ENCODE measurements at places on chromosomes 11 and 22.
A peak's percentile ranks its signal among the peaks of the same experiment; 100 is the strongest.

- no peak for DNase-seq
These were observed at the start of gene CECR2 for GRCh38 chr22:17369439-17370025. TSS of gene CECR2 (plus strand) at chr22:17369460. CDS start at chr22:17369784, 324 bp downstream.

DNA sequence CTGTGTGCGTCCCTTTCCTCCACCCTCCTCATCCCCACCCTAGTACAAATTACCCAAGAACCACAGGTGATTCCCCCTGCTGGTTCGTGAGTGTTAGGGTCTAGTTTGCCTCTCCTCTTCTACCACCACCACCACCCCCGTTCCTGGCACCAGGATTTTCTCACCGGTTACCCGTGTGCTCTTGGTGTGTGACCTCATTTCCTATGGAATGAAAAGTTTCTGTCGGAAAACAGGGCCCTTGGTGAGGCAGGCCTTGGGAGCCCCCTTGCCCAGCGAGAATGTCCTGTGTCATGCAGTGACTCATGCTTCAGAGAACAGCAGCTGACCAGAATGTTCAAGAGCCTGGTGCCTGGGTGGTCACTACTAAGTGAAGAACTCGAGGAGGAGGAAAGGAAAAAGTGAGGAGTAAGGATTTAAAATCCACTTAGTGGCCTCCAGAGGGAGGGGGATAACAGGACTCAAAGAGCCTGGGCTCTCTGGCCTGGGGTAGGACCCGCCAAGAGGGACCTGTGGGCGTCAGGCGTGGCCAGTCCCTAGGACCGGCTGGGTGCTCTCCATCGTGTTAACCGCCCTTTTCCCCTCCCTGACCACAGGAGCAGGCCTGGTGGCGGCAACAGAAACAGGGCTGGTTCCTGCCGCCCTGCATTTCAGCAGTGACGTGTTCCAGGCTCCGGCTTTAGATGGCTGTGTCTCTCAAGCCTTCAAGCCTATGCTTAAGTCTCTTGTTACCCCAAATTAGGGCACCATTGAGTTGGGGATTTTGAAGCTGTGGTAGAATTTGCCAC lies 30.2 kb downstream of the C22orf31 start:
- no peak for DNase-seq

DNA sequence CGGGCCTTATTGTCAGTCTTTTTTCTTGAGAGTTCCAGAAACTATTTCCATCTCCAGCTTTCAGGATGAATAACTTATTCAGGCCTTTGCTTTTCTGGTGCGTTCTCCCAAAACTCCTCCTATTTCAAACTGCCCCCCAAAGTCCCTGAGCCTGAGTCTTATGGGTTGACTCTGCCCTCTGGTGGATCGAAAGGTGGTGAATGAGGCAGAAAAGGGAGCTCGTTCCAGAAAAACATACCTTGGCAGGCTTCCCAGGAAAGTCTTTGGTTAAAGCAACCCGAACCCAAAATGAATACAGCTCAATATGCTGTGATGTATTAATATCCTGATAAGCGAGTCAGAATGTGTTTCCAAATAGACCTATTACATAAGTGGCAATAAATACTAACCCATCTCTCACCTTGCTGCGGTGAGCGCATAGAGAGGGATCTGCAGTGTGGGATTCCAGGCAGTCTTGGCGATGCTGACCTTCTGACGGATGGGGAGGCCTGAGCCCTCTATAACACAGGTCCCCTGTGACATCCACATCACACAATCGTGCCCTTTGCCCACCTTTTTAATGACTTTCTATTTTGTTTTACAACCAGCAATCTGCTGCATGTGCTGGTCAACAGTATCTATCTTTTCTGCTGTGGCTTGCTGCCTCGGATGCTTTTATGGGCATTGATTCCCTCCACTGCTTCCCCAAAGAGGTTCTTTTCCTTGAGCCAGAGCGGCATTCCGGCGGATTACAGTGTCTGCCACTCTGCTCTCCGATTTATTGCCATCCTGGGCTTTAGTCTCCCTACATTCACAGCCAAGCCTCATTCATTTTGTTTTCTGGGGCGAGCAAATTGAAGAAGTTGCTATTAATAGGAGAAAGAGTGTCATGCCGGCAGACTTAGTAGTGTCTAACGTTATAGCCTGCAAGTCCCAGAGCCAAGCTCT lies 756.8 kb downstream of the NTM start:
- peak; percentile 30 for DNase-seq

- no peak for DNase-seq
These were observed 23.3 kb upstream of the TMPRSS5 start for GRCh38 chr11:113729456-113729855.

DNA sequence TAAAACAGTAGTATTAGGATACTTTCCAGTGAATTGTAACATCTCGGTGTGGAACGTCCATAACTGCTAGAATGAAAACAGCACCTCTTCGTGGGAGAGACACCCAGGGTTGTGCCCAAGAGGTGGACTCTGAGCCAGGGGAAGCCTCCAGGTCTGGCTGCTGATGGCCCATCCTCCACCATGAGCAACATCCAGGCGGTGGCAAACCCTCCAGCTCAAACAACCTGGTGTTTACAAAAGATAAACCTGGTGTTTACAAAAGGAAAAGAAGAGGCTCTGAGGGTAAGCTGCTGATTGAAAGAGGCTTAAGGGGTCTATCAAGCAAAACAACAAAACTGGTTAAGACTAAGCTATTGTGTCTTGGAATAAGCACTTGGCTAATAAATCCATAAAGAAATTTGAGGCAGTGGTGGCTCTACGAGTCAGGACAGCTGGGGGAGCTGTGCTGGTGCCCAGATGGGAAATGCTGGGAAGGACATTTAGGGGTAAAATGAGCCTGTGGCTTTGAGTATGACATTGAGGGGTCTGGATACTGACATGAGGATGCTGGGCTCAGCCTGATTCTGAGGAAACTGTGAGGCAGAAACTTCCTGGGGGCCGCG lies 909.0 kb downstream of the BRD1 start:
- DNase-seq: peak; percentile 52

GRCh38 chr11:74418509-74418895 lies 20.3 kb upstream of the PGM2L1 start:
- DNase-seq: no peak

DNA sequence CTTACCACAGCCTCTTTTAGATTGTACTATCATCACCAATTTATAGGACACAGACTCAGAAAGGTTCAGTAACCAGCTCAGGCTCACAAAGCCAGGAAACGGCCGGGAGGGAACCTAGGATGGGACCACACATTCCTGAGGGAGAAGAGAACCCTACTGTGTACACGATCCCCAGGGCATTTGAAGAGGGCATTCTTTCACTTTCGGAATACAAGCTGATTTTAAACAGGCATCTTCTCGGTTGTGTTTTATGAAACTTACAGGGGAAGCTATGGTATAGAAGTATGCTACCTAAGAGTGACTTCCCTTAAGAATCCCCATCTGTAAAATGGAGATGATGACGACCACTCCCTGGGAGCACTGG lies 19.0 kb downstream of the SMCO4 start:
- DNase-seq: no peak

DNA sequence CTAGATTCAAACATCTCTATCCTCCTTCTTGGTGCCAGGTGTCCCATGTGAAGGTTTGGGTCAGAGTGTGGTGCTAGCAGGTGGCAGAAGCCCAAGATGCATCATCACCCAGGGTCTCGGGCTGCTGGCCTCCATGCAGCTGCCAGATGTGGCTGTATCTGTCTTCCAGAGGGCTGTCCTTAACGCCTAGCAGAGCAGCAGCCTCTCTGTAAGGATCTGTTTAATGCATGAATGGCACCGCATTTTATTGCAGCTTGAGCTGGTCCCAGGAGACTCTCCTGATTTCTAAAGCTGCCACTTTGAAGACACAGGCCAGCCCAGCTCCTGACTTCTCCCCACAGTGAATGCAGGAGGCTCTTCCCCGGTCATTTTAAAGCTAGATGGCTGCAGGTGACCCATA lies 26.3 kb downstream of the SLC1A2 start:
- no peak for DNase-seq

GRCh38 chr11:92964471-92964870 lies 5.0 kb upstream of the MTNR1B start:
- DNase-seq: peak; percentile 54

DNA sequence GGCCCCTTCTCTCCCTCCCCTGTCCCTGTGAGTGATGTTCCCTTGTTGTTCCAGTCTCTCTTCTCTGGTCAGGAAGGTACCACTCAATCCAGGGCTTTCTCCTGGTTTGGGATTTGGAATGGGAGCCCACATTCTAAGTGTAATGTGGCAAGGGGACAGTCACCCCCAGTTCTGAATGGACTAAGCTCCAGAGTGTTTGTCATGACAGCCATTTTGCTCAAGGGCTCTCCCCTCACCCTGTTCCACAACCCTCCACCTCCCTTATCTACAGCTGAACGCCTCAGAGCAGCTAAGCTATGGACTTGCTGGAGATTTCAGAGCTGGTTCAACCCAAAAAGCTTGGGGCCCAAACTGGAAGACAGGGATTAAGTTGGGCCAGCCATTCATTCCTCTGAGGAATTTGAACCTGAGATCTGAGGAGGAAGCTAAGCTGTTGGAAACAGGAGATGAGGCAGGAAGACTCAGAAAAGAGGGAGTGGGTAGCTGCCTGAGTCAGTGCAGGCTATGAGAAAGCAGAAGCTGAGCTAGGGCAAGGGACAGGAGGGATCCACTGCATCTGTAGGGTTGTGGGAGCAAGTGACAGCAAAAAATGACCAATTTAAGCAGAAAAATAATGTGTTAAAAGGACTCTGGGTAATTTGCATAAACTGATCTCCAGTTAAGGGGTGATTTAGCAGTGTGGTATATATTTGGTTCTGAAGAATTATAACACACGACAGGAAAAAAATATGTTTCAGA lies 22.9 kb upstream of the FCHSD2 start:
- DNase-seq: no peak

DNA sequence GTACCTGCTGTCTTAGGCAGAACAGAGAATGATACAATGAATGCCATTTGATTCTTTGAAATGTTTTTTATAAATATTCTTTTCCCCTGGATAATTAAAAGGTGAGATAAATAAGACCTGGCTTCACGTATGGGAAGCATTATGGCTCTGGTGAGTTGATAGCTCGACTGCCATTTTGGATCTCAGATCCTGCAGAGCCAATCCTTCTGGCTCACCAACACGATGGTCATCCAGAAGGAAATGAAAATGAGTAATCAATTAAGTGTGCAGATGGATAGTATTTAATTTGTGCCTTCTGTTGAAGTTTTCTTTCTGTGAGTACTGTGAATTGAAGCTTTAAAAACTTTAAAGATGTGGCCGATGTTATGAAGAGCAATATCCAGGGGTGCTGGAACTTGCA lies 2.7 kb downstream of the TNRC6B start:
- no peak for DNase-seq

DNA sequence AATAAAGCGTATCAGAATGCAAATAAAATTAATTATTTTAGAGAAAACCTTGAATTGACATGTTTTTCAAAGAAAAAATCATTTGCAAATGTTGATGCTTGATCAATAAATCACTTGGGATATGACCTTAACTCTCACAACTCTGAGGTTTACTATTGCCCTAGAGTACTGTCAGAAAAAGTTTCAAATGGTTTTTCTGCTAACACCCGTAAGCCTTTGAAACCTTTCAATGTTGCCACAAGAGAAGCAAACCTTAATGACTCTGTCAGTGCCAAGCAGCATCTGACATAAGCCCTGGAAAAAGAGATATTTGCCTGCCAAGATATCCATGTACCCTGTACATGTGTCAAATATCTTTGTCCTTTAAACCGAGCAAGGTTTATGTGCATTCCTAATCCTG lies 384.3 kb upstream of the ARHGAP42 start:
- no peak for DNase-seq

GRCh38 chr22:43723816-43724215 lies 88.3 kb downstream of the EFCAB6 start:
- DNase-seq: no peak

DNA sequence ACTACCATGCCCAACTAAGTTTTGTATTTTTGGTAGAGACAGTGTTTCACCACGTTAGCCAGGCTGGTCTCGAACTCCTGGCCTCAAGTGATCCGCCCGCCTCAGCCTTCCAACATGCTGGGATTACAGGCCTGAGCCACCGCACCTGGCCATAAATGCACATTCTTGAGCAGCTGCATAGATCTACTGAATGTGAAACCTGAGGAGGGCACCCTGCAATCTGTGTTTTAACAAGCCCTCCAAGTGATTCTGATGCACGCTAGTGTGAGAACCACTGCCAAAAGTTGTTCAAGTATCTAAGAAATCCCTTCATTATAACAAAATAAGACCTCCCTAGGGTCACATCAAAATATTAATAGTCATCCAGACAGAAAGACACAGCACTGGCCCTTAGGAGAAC lies 89.3 kb downstream of the RDX start:
- DNase-seq: no peak

GRCh38 chr11:58617976-58618557 lies 4.4 kb upstream of the CNTF start:
- DNase-seq: no peak

DNA sequence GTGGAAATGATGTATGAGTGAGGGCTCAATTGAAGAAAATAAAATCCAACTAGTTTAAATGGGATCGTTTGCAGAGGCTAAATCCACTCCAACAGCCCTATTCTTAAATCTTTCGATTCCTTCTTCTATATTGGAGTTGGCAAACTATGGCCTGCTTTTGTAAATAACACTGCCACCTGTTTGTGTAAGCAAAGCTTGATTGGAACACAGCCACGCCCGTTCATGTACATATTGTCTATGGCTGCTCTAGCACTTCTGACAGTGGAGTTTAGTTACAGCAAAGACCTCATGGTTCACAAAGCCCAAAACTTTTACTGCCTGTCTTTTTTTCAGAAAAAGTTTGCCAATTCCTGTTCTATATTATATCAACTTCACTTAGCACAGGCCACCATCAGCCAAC lies 40.6 kb upstream of the RCN1 start:
- DNase-seq: no peak

GRCh38 chr11:86715611-86716010 lies 43.2 kb upstream of the ME3 start:
- DNase-seq: no peak

- no peak for DNase-seq
These were observed 102.5 kb downstream of the ATXN10 start for GRCh38 chr22:45774001-45774670.

- no peak for DNase-seq
These were observed 169.3 kb upstream of the E2F8 start for GRCh38 chr11:19410032-19410431.

- DNase-seq: peak; percentile 37
These were observed 11.5 kb upstream of the RAB39A start for GRCh38 chr11:107916671-107917241.

DNA sequence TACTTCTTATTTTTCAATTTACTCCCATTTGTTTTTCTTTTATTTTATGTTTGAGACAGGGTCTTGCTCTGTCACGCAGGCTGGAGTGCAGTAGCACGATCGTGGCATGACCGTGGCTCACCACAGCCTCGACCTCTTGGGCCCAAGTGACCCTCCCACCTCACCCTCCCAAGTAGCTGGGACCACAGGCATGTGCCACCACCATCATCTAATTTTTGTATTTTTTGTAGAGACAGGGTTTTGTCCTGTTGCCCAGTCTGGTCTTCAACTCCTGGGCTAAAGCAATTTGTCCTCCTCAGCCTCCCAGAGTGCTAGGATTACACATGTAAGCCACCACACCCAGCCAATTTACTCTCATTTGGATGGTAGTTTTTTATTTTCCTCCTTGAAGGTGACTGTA lies 679.3 kb upstream of the CCDC179 start:
- no peak for DNase-seq

GRCh38 chr22:44613196-44613595 lies 88.8 kb upstream of the PRR5 start:
- no peak for DNase-seq

GRCh38 chr11:76030968-76031590 lies 175.2 kb downstream of the WNT11 start:
- no peak for DNase-seq

- no peak for DNase-seq
These were observed 864.2 kb downstream of the FAM181B start for GRCh38 chr11:81869351-81870065.

Measured in NCI-H526 (cell line).